ENCODE measurements at places on chromosomes 4 and X.

DNA sequence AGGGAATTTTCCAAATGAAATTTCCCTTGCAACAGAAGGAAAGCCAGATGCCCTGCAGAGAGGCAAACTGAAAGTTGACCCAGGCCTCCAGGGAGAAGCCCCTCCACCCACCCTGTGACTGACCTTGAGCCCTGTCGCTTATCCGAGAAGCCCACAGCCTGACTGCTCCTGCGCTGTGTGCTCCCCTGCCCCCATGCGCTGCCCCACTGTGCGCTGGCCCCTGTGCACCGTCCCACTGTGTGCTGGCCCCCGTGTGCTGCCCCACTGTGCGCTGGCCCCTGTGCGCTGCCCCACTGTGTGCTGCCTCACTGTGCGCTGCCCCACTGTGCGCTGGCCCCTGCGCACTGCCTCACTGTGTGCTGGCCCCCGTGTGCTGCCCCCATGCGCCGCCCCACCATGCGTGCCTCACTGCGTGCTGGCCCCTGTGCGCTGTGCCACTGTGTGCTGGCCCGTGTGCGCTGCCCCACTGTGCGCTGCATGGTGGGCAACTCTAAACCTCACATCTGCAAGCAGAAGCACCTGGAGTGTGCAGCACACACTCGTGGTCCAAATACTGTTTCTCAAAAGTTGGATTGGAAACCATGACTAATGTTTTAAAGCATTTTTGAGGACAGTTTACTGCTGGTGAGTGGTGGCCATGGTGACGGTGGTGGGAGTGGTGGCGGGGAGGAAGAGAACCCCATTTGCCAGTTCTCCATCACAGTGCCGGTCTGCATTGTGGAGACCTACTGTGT lies 8.3 kb upstream of the GRPEL1 start:
- no peak for DNase-seq

- DNase-seq: no peak
Measured at GRCh38 chr4:169621731-169622492, 1.5 kb downstream of the CLCN3 start.

DNA sequence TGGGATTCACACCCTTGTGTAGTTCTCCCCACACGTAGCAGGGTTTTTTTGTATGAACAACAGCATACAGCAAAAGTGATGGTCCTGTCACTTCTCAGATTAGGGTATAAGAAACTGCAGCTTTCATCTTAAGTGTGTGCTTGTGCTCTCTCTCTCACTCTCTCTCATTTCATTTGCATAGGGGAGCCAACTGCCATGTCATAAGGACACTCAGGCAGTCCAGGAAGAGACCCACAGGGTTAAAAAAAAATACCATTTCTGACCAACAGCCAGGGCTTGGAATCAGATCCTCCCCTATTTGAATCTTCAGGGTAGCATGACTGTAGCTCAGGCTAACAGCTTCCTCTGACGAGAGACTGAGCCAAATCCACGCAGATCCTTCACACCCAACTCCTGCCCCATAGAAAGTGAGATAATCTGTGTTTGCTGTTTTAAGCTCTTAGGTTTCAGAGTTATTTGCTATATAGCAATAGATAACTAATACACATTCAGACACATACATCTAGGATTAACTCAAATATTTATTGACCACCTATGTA lies 331.2 kb downstream of the PAPSS1 start:
- DNase-seq: no peak

DNA sequence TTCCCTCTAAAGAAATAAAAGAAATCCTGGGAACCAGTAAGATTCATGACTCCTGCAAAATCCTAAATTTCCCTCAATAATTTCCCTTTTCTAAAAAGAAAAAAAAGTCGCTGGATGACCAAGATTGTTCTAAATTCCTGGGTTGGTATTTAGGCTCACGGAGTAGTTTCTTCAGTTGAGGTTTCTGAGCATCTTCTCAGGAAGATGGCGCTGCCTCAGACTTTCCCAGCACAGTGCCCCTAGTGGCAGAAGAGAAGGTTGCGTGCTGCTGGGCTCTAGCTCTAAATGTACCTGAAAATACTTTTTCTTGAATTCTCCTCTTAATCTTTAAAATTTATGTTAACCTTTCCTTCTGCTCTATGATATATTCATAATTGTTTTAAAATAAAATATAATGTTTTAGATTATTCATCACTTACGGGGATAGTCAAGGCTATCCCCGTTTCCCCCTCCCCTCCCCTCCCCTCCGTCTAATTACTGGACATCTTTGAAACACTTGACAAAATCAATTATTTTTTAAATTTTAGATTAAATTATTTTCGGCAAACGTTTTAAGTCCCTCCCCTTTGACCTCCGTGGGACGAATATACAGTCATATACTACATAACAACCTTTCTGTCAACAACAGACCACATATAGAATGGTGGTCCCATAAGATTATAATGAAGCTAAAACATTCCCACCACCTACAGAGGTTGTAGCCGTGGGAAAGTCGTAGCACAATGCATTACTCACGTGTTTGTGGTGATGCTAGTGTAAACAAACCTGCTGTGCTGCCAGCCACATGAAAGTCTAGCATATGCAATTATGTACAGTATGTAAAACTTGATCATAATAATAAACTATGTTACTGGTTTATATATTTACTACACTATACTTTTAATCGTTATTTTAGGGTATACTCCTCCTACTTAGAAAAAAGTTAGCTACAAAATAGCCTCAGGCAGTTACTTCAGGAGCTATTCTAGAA lies 41.0 kb upstream of the GATB start:
- peak; percentile 30 for DNase-seq

GRCh38 chr4:139736274-139736660 lies 70.6 kb downstream of the MGST2 start:
- no peak for DNase-seq

GRCh38 chrX:70405003-70405402 lies 18.1 kb upstream of the GDPD2 start:
- DNase-seq: no peak

- no peak for DNase-seq
Measured at GRCh38 chr4:119149110-119149509, 13.5 kb downstream of the MYOZ2 start.

- DNase-seq: no peak
Measured at GRCh38 chr4:77538144-77538543, 67.5 kb upstream of the CXCL13 start.

- no peak for DNase-seq
Measured at GRCh38 chr4:150990993-150991392, 24.1 kb downstream of the LRBA start.

GRCh38 chrX:68693481-68694434 lies 46.3 kb downstream of the STARD8 start:
- DNase-seq: peak; percentile 65

GRCh38 chr4:81398379-81398778 lies 73.3 kb downstream of the RASGEF1B start:
- DNase-seq: no peak

GRCh38 chr4:181770971-181771370 lies 472.2 kb upstream of the TENM3 start:
- no peak for DNase-seq

- no peak for DNase-seq
Measured at GRCh38 chrX:152635941-152636340, 1.8 kb upstream of the GABRQ start.

DNA sequence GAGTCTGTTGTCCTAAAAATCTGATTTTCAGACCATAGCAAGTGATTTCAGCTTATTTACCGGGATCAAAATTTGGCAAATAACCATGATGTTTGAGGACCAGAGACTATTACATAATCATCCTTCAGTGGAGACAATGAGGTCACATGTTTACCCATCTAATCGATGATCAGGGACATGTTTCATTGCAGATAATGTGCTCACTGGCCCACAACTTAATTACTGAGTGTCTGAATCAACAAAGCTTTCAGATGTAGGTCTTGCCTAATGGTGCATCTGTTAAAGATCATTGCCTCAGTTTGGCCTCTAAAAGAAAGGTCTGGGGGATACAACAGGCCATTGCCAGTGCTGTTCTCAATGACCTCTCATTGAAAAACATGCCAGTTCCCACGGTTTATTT lies 42.8 kb upstream of the KLHL34 start:
- DNase-seq: no peak

DNA sequence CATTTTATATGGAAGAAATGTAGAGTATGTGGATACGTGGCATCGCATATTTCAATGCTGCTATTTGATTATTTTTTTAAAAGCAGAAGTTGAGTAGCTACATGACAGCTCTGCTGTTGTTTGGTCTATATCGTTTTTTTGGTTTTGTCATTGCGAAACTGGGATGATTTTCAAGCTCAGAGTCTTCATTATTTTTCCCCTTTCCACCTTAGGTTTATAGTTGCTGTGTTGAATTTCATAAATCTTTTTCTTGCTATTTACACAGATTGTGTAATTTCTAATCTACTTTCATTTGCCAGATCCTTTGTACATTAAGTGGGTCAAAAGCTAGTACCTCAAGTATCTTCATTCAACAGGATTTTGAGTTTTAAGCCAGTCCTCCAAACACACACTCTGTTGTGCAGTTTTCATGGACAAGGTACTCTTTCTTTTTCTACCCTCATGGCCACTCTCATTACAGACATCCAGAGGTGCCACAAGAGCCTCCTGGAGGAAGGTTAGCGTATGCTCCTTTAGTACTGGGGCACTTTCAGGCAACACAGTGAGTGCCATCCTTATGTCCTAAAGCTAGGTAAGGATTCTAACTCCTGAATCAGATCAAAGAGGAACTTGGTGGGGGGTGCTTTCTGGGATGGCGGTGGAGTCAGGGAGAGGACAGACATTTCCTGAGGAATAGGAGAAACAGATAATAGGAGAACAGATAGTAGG lies 123.2 kb downstream of the FHIP1A start:
- no peak for DNase-seq

GRCh38 chr4:57504797-57505530 lies 394.8 kb upstream of the IGFBP7 start:
- no peak for DNase-seq

GRCh38 chr4:181301735-181302710 lies 941.2 kb upstream of the TENM3 start:
- DNase-seq: peak; percentile 19

- peak; percentile 61 for DNase-seq
Measured at GRCh38 chr4:184347251-184348239, 126.8 kb downstream of the IRF2 start.

GRCh38 chr4:81378386-81378785 lies 93.3 kb downstream of the RASGEF1B start:
- DNase-seq: no peak

DNA sequence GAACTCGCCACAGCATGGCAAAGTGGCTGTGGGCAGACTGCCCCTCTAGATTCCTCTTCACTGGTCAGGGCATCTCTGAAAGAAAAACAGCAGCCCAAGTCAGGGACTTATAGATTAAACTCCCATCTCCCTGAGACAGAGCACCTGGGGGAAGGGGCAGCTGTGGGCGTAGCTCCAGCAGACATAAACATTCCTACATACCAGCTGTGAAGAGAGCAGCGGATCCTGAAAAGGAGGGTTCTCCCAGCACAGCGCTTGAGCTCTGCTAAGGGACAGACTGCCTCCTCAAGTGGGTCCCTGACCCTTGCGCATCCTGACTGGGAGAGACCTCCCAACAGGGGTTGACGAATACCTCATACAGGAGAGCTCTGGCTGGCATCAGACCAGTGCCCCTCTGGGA lies 18.8 kb upstream of the ZMAT1 start:
- DNase-seq: no peak

DNA sequence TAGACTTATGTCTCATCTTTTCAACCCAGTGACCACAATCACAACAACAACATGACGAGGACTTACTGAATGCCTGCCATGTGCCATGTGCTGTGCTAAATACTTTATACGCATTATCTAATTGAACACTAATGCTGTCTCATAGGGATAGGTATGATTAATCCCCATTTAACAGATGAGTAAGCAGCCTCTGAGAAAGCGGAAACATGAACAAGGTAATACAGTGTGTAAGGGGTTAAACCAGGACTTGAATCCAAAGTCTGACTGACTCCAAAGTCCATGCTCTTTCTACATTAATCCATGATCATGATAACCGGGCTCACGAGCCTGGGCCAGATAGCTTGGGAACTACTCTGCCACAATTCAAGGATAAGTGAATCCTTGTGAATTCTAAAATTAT lies 105.3 kb upstream of the MBNL3 start:
- no peak for DNase-seq

- no peak for DNase-seq
Measured at GRCh38 chr4:36043901-36044300, 200.4 kb downstream of the ARAP2 start.

- no peak for DNase-seq
Measured at GRCh38 chrX:68409194-68409593, 24.1 kb downstream of the OPHN1 start.

Measured in GM13977 (cell line).